A549 treated with ZK216348 at 1 μM for 4 hours (cell line): ENCODE measurements at places on chromosomes 16 and 17. TPM values are rescaled to one million over a fixed set of nuclear protein-coding genes. Genes with fewer than 3 reads are reported as not detected.

Gene TNRC6C
- 1.4 to 2.5 TPM (median 2.2 TPM) in 5 replicates for total RNA-seq

Gene TBC1D3C
- not detected in 5 replicates for total RNA-seq

Gene CRYM
- 1.5 to 2.3 TPM (median 1.6 TPM) in 5 replicates for total RNA-seq

Gene CDH13
- not detected in 5 replicates for total RNA-seq

Gene SLC5A2
- total RNA-seq: 0.16 to 0.42 TPM (median 0.25 TPM) in 3 of 5 replicates, not detected in the others

Gene KRT28
- not detected in 5 replicates for total RNA-seq

Gene DNASE1L2
- total RNA-seq: 0.75 to 2.1 TPM (median 1.6 TPM) in 5 replicates

Gene MMD
- total RNA-seq: 19.6 to 28.8 TPM (median 26.9 TPM) in 5 replicates

Gene SRL
- total RNA-seq: 0.06 TPM in 1 of 5 replicates, not detected in the others

Gene CHST6
- 0.13 to 0.22 TPM (median 0.15 TPM) in 4 of 5 replicates, not detected in the other for total RNA-seq

Gene NDUFAB1
- 138 to 194 TPM (median 173 TPM) in 5 replicates for total RNA-seq

Gene SEC14L1
- total RNA-seq: 37.0 to 58.8 TPM (median 49.5 TPM) in 5 replicates

Gene WWOX
- 11.6 to 19.7 TPM (median 13.5 TPM) in 5 replicates for total RNA-seq

Gene TBC1D3D
- 0.08 TPM in 1 of 5 replicates, not detected in the others for total RNA-seq

Gene KRT40
- total RNA-seq: not detected in 5 replicates

Gene XYLT1
- total RNA-seq: 0.67 to 1.4 TPM (median 0.78 TPM) in 5 replicates

Gene KRT15
- total RNA-seq: 3.1 to 5.1 TPM (median 4.0 TPM) in 5 replicates

Gene ABCA6
- not detected in 5 replicates for total RNA-seq

Gene GFAP
- 0.56 to 1.4 TPM (median 0.72 TPM) in 5 replicates for total RNA-seq

Gene MT4
- not detected in 5 replicates for total RNA-seq

Gene ATP6V0C
- total RNA-seq: 125 to 283 TPM (median 245 TPM) in 5 replicates

Gene TPSG1
- total RNA-seq: not detected in 5 replicates

Gene CDH16
- total RNA-seq: 0.90 to 2.0 TPM (median 1.6 TPM) in 5 replicates

Gene SKA2
- 92.2 to 204 TPM (median 96.5 TPM) in 5 replicates for total RNA-seq

Gene ZNF287
- total RNA-seq: 7.8 to 19.8 TPM (median 13.9 TPM) in 5 replicates

Gene CD68
- 23.3 to 40.6 TPM (median 33.0 TPM) in 5 replicates for total RNA-seq
